ENCODE measurements at places on chromosomes 3 and 15.

DNA sequence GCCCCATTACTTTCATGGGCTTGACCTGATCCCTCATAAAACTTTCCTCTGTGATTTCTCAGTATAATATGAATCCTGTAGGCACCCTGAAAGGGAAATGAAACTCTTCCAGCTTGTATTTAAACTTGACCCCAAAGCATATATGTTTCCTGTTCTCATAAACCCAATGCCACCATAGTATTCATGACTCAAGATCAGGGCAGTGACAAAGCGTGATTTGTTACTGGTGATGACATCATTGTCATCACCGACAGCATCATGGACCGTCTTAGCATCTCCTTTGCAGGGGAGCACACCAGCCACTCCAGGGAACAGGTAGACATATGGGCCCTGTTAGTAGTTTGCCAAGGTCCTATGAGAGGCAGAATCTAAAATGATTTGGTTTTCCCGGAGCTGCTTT is 741.2 kb downstream of the NR2F2 start:
- no peak for DNase-seq

GRCh38 chr3:140128631-140129030 is 193.6 kb downstream of the CLSTN2 start:
- no peak for DNase-seq

GRCh38 chr3:113276751-113277080 is 65.4 kb downstream of the BOC start:
- no peak for DNase-seq

- DNase-seq, result no peak
Observed at GRCh38 chr3:108102420-108103039, 11.7 kb upstream of the CD47 start.

DNA sequence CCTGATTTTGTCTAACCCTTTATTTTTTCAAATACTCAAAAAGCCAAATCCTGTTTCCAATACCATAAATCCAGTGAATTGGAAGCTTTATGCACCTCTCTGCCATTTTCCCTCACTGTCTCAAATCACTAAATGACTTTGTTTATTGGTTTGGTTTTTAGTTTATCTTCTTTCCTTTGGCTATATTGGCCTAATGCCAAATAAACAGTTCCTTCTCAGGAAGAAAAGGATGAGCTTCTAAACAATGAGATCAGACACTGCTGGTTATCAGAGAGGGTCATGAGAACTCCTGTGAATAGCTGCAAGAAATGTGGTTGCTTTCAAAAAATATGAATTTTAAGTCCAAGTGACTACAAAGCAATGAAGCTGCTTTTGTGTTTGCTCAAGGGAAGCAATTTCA is 359.9 kb downstream of the MECOM start:
- no peak for DNase-seq

GRCh38 chr15:47432826-47433225 is 284.5 kb upstream of the SEMA6D start:
- no peak for DNase-seq

DNA sequence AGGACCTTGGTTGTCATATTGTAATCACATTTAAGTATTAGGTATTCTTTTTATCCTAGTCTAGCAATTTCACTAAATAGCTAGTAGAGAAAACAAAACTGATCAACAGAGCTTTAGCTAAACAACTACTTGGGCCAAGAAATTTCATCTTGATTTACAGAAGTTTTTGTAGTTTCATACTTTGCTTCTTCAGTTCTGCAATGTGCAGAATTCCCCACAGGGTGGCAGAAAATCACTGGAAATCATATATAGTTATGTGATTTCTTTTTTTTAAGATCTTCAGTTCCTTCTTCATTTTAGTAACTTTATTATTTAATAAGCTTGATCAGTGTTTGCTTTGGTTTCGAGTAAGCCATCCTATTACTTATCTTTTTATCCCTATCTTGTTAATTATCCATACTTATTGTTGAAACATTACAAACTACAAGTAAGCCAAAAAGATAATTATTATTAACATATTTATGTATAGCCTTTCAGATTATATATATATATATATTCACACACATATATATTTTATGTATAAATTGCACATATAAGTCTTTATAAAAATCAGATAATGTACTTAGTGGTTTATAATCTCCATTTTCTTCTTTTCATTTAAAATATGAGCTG is 2.2 kb upstream of the BNIP2 start:
- DNase-seq, result no peak

GRCh38 chr15:78282324-78282723 is 17.1 kb downstream of the SKIC8 start:
- no peak for DNase-seq

GRCh38 chr3:170640737-170641171 is 54.9 kb upstream of the SLC7A14 start:
- DNase-seq, result no peak

DNA sequence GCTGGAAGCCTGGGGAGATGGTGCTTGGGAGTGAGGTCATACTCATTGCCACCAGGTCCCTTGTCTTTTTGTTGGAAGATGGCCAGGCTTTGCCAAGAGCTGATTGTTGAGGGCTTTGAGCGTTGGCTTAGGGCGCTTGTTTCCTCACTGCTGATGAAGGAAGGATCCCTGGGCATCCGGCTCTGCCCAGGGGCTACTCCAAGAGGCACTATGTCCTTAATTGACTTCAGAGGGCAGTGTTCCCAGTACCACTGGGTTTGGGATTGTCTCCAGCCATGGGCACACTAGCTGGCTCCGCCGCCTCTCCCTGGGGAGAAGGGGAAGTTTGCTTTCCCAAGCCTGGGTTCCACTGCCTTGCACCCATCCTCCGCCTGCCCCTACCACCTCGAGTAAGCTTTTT is 57.2 kb upstream of the RGMA start:
- DNase-seq, result no peak

All from stimulated activated CD8-positive, alpha-beta memory T cell treated with anti-CD3 and anti-CD28 coated beads, Interleukin-7, amount 100 ng/mL, for 48 hours (primary cell).